Mesenteric fat pad (tissue), 1 donor: ENCODE measurements at places on chromosomes 6 and 20.

- DNase-seq = no peak
Observed at GRCh38 chr6:24332317-24332716, 25.5 kb downstream of the DCDC2 start.

DNA sequence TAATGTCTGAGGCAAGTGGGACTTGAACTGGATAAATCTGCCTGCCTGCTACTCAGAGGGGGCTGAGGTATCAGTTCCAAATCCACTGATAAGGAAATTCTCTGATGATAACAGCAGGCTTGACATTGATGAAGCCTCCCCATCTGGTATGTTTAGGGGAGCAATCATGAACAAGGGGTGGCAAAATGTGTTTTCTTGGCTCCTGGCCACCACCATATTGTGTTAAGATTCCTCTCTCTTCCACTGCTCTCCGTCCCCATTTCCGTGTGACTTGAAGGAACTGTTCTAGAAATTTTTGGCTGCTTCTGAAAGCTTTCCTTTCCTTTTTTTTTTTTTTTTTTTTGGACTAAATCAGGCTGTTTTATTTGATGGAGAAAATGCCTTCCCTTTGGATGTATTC is 335.3 kb upstream of the NRSN1 start:
- DNase-seq = no peak

DNA sequence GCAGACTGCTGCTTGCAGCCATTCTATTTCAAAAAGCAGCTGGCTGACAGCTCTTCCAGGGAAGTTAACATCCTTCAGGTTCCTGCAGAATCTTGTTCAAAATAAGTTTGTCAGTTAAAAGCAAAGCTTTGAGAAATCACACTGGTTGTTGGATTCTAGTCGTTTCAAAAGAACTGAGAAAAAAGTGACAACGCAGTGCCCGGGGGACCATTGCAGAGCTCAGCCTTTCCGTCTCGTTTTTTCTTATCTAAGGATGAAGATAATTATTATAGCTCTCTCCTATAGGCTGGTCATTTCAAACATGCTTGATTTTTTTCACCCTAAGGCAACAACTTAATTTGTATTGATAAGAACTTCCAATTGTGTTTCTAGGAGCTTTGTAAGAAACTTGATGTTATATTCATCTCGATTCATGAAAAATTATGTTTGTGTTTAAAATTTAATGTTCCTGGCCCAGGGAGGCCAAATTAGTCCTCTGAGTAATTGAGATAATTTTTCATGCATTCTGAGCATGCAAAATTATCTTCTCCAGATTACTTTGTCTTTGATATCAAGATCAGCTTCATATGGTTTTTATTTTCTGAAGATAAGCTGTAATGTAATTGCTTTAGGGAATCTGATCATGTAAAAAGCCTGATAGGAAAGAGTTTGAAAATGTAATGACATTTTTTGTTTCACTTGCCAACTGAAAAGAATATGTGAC is 58.4 kb downstream of the SNAP25 start:
- DNase-seq = no peak

- DNase-seq = no peak
Observed at GRCh38 chr6:99614430-99615186, 8.0 kb downstream of the PRDM13 start.

DNA sequence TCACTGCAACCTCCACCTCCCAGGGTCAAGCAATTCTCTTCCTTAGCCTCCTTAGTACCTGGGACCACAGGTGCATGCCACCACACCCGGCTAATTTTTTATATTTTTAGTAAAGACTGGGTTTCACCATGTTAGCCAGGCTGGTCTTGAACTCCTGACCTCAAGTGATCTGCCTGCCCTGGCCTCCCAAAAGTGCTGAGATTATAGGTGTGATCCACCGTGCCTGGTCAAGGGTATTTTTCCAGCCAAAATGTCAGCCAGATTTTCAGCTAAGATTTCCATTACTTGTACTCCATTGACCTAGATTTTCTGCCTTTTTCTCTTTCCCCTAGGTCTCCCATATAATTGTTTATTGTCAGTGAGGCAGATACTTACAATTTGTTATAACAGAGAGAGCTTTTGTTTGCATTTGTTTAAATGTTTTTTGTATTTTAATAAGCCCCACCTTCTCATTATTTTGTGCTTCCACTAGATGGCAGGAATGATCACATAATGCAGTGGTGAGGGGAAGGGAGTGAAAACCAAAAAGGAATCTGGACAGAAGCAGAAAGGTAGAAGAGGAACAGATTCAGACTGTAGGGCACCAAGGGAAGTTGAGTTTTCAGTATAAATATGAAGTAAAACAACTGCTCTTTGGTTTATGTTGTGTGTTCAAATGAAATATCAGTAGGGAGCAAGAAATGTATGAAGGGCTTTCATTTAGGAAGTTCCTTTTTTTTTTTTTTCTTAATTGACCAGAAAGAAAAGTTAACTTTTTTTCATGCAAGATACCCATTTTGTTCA is 29.7 kb downstream of the RPF2 start:
- DNase-seq = no peak

- DNase-seq = no peak
Observed at GRCh38 chr6:16533721-16534136, 227.5 kb downstream of the ATXN1 start.

GRCh38 chr6:156111913-156112312 is 656.3 kb upstream of the NOX3 start:
- DNase-seq = no peak

DNA sequence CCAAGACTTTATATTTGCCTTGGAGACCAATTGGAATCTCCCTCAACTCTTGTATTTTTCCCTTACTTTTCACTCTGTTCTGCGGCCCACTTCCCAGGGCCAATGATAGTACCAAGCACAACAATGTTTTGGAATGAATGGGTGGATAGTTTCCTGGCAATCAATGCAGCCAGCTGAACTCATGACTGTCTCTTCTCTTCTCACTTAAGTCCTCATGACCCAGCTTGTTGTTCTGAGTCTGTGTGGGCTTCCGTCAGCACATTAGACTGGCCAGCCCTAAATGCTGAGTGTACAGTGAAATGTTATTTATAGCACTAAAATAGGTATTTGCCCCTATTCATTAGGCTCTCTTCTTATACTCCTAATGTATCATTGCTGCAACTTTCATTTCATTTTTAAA is 5.6 kb upstream of the MBOAT1 start:
- DNase-seq = no peak

GRCh38 chr6:24228123-24228522 is 102.1 kb downstream of the NRSN1 start:
- DNase-seq = no peak

DNA sequence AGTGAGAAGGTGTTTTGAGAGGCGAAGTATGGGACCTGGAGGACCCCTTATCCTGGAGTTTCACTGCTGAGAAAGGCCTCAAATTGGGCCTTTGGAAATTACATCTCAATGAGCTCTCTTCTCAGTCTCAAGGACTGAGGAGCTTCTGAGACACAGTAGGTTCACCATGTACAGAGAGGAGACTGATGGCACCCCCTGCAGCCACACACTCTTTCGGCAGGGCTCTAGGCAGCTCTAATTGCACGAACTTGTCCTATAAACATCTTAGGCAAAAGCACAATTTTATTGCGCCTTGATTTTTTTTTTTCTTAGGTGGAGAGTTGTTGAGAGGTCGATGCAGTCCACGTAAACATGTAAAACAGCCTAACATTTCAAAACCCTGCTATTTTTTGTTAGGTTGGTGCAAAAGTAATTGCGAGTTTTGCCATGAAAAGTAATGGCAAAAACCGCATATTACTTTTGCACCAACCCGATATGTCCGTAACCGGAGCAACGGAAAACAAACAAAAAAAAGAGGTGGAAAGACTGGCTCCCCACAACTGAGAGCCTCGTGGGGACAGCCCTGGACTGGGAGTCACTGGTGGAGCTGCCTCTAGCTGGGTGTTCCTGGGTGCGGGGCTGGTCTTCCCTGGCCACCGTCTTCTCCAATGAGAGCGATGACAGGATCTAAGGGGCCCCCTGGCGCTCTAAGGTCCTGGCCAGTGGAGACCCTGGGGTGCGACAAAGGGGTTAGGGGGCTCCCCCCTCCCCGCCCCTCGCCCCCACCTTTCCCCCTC is 84.0 kb upstream of the EYA2 start:
- DNase-seq = no peak

GRCh38 chr6:36023996-36024795 is at the start of gene SLC26A8:
Gene SLC26A8, minus strand, starts transcription at chr6:36024641. Its CDS starts 4,934 bp downstream, at chr6:36019707.
- no peak for DNase-seq

- DNase-seq = no peak
Observed at GRCh38 chr6:89970609-89971337, 76.5 kb downstream of the GJA10 start.

GRCh38 chr6:14081126-14081525 is 36.4 kb upstream of the CD83 start:
- DNase-seq = no peak

GRCh38 chr6:113821445-113821844 is 35.7 kb upstream of the MARCKS start:
- DNase-seq = no peak

DNA sequence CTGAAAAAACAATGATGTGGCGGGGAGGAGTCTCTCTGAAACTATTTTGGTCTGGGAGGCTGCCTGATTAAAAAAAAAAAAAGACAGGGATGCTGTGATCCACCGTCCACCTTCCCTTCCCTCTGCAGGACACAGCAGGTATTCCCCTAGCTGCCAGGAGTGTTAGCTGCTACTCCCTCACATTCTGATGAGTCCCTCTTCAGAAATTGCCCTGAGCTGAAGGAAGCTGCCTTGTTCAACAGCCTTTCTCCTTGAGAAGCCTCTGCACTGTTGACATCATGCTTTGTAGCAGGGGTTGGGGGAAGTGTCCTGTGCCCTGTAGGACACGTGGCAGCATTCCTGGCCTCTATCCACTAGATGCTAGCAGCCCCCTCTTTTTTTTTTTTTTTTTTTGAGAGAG is 71.7 kb upstream of the ZMYND8 start:
- DNase-seq = no peak

DNA sequence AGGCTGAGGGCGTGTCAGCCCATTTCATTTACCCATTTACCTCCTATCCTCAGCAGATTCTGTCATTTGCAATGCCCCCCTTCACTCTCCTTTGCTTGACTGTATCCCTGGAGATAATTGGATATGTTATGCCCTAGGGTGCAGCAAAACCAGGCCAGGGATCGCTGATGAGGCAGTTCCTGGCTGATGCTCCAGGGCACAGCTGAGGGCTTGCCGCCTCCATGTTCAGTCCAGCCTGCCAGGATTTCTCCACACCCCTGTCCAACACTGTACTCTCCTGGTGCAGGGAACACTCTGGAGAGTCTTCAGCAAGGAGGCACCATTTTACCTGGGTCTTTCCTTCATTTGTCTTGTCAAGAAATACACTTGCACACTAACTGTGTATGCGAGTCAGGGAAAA is 532.1 kb upstream of the CHD6 start:
- DNase-seq = no peak

GRCh38 chr20:33821270-33821836 is 10.2 kb downstream of the CHMP4B start:
- no peak for DNase-seq

DNA sequence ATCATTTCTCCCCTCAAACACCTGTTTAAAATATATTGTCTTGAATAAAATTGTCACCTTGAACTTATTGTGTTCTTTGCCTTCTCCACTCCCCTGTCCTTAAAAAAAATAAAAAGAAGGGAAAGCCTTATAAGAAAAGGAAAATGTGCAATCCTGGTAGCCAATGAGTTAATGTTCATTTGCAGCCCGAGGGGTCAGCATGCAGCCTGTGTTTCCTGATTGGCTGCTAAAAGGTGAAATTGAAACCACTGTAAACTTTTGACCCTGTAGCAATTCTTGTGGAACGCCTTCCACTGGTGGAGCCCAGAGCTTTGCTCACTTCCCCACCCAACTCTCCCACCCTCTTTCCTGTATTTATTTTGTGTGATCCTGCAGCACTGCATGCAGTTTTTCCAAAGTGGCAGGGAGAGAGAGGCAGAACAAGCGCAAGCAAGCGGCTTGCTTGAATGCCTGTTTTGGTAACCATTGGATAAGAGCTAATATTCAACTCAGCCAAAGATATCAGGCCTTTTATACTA is 74.9 kb downstream of the NCOA3 start:
- no peak for DNase-seq

DNA sequence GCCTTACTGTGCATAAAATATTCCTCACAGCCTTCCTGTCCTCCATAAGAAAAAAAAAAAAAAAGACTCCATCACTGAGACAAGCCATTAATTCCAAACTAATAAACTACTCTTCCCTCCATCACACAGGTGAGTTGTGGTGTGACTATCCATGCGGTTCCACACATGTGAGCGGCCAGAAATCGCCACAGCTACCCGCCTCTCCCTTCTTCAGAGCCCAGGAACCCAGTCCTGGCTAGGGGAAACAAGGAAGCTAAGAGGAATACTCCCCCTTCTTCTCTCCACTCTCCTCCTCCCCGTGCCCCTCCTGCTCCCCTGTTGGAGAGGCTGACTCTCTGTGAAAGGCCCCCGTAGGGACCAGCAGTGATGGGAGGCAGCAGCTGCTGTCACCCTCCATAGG is 128.6 kb upstream of the ARID1B start:
- DNase-seq = no peak

DNA sequence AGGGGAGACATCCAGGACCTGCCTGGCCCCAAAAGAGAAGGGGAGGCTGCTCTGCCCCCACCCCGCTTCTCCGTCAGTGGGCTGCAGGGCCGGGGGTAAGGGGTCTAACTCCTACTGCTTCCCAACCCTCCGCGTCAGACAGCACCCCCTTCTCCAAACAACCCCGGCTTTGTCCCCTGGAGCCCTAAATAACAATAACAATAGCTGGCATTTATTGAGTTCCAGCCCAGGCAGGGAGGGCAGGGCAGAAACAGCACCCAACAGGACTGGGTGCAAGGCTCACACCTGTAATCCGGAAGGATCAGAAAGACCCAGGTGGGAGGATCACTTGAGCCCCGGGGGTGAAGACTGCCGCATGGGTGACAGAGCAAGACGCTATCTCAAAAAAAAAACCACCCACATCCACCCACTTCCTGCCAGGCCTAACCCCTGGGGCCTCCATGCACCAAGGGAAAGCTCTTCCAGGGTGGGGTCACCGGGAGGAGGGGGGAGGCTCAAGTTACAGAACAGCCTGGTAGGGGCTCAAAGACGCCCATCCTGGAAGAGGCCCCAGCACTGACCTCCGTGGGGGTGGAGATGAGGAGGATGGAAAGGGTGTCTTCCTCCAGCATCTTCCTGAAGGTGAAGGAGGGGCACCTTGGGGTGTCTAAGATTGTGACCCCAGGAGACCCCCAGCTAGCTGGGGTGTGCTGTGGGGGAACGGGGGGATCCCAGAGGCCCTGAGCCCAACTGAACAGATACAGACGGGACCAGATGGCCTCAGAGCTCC is 1.3 kb upstream of the FNDC11 start:
- no peak for DNase-seq

DNA sequence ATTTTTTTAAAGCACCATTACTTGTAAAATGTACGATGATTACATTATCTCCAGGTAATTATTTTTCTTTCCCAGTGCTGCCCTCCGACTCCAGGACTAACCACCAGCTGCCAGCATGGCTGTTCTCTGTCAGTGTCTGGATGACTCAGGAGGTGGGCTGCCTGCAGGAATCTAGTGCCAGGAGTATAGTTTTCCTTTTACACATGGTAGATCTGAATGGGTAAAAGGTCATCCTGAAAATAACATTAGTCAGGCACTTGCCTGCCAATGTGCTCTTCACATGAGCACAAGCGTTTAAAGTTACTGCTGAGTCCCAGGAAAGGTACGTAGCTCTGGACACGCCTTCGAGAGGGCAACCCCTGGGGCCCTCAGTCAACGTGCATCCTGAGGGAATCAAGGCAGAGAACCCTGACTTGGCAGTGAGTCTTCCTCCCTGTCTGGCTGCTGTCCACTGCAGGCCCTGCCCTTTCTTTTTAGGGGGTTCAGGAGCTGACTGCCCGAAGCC is 2.4 kb downstream of the DYNLT1 start:
- DNase-seq = peak; percentile 73
